Upper lobe of right lung (tissue), 1 donor: ENCODE measurements at places on chromosomes 2 and 18. TPM values are rescaled to one million over a fixed set of nuclear protein-coding genes. Genes with fewer than 3 reads are reported as not detected.

Gene MYO1B
- 231 TPM for total RNA-seq

DNA sequence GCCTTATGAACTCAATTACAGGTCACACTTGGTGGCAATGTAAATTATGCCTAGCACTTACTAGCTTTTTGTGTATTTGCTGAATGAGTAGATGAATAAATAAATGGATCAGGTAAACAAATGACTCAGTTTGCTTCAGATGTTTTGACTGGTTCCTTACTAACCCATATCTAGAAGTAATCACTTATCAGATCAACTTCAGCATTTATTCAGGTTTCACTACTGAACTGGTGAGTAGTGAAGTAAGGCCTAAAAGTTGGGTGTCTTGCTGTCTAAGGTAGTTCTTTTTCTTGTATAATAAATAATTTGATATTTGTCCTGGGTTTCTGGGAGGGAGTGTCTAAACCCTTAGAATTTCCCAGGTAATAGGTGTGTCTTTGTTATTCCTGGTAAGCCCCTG, 205.0 kb downstream of the UXS1 start:
- H3K4me3 ChIP-seq = no peak overlapping the region
- no peak overlapping the region for H3K27ac ChIP-seq
- no peaks in the 10 kb centered on the region for H3K27me3 ChIP-seq
- no peaks in the 10 kb centered on the region for H3K36me3 ChIP-seq

- peaks cover 14% of the 10 kb centered on the region for H3K36me3 ChIP-seq
- DNase-seq = no peak
- H3K27me3 ChIP-seq = no peaks in the 10 kb centered on the region
- no peak overlapping the region for H3K27ac ChIP-seq
These were observed 74.0 kb downstream of the PMS1 start for GRCh38 chr2:189858291-189858690.

- H3K36me3 ChIP-seq = no peaks in the 10 kb centered on the region
- no peaks in the 10 kb centered on the region for H3K4me1 ChIP-seq
- H3K27ac ChIP-seq = no peak overlapping the region
- no peaks in the 10 kb centered on the region for H3K27me3 ChIP-seq
These were observed 69.9 kb upstream of the OTOS start for GRCh38 chr2:240210198-240210965.

Gene LIMS4
- total RNA-seq = 2.1 TPM

GRCh38 chr2:219530048-219530963, 13.3 kb downstream of the CHPF start:
- no peak overlapping the region for H3K4me3 ChIP-seq
- no peaks in the 10 kb centered on the region for H3K36me3 ChIP-seq
- H3K27ac ChIP-seq = no peak overlapping the region
- H3K4me1 ChIP-seq = no peaks in the 10 kb centered on the region
- H3K27me3 ChIP-seq = peaks cover 60% of the 10 kb centered on the region

DNA sequence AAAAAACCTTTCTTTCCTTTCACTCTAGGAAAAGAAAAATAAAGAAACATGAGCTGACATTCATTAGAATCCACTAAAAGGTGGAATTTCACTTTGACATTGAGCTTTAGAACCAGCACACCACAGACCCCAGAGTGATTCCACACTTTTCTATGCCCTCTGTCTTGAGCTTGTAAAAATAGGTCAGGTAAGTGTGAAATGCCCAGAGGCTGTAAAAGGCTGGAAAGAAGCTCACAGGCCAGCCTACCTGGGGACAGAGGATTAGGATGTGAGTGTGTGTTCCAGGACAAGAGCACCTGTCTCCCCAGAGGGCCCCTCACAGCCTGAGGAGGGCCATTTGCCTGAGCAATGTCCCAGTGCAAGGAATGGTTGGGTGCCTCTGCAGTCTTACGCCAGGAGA, 56.3 kb upstream of the MYO3B start:
- no peaks in the 10 kb centered on the region for H3K36me3 ChIP-seq
- H3K4me1 ChIP-seq = no peaks in the 10 kb centered on the region
- no peak overlapping the region for H3K4me3 ChIP-seq
- no peaks in the 10 kb centered on the region for H3K27me3 ChIP-seq
- no peak overlapping the region for H3K27ac ChIP-seq

Gene MAB21L4
- 22.2 TPM for total RNA-seq

DNA sequence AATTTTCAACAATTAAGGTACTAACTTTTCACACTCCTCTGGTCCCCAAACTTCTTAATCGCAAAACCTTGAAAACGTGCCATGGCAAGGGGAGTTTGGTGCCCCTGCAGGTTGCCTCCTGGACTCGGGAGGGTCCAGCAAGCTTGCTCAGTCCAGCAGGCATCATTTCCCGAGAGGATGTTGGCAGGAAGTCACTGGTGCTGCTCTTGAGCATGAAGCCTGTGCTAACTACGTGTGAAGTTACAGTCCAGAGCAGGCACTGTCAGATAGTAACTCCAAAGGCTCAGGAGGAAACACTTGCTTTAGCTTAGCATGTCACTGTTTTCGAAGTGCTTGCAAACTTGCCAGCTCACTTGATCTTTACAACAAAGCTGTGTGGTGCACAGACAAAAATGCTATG, 215.4 kb downstream of the MYCN start:
- H3K27me3 ChIP-seq = no peaks in the 10 kb centered on the region
- no peak overlapping the region for H3K27ac ChIP-seq
- no peak overlapping the region for H3K4me3 ChIP-seq
- no peaks in the 10 kb centered on the region for H3K4me1 ChIP-seq
- no peaks in the 10 kb centered on the region for H3K36me3 ChIP-seq

- H3K36me3 ChIP-seq = no peaks in the 10 kb centered on the region
- H3K4me1 ChIP-seq = no peaks in the 10 kb centered on the region
- H3K27ac ChIP-seq = no peak overlapping the region
- H3K27me3 ChIP-seq = no peaks in the 10 kb centered on the region
- DNase-seq = no peak
These were observed 7.6 kb upstream of the NAGK start for GRCh38 chr2:71060871-71061270.

DNA sequence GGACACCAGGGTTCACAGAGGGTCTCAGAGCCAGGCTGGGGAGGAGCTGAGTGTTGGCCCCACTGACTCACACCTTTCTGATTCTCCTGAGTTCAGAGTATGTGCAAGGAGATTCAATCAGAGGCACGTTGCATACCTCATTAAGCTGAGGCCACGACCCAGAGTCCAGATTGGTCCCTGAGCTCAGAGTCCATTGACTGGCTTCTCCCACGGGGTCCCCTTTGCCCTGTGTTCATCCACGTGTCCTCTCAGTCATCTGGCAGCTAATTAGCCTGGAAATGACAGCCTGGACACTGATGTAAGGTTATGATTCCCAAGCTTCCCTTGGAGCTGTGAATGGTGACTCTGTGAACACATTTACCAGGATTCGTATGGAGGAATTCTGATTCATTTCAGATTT, 267.2 kb downstream of the SH3BP4 start:
- no peaks in the 10 kb centered on the region for H3K27me3 ChIP-seq
- DNase-seq = no peak
- H3K36me3 ChIP-seq = no peaks in the 10 kb centered on the region
- H3K27ac ChIP-seq = no peak overlapping the region
- no peaks in the 10 kb centered on the region for H3K4me1 ChIP-seq

- H3K36me3 ChIP-seq = no peaks in the 10 kb centered on the region
- H3K4me1 ChIP-seq = no peaks in the 10 kb centered on the region
- no peak for DNase-seq
- no peaks in the 10 kb centered on the region for H3K27me3 ChIP-seq
These were observed 139.7 kb upstream of the ITGA4 start for GRCh38 chr2:181317511-181317910.

Gene PMAIP1
- 3.1 TPM for total RNA-seq

GRCh38 chr2:105784589-105784988, 39.9 kb downstream of the NCK2 start:
- DNase-seq = no peak
- H3K27me3 ChIP-seq = no peaks in the 10 kb centered on the region
- H3K36me3 ChIP-seq = no peaks in the 10 kb centered on the region

DNA sequence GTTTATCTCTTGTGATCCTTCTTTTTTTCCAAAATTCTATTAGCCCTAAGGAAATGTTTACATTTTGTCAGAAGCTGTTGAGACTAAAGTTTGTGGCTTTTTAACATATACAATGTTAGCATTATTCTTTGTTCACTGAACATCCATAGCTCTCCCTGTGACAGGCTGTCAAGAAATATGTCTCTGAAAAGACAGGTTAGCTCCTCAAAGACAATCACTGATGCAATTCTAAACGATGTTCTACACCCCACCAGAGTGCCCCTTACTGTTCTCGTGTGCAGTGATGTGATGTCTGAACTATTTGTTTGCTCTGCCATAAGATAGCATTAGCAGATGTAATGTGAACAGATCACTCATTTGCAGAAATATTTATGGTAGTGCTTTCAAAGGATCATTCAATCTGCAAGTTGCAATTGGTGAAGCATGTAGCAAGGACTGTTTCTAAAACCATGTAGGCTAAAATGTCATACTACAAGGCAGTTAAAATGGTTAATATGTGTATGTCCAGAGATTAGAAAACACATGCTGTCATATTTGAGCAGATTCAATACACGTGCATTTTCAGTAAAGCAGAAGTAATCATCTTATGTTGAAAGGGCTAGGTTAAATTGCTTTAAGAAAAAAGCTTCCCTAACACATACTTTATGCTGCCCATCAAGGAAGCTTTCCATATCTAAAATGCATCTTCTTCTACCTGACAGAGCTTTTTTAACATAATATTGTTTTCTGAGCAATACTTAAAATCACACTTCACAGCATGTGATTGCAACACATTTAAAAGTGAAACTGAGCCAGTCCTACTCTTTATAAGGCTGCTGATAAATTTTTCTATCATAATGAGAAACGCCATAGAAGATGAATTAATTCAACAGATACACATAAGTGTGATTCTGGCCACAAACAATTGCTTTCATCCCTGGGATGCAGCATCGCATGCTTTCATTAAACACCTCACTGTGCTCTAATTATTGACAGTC, 285.7 kb upstream of the UBE2E3 start:
- no peaks in the 10 kb centered on the region for H3K36me3 ChIP-seq
- H3K4me3 ChIP-seq = no peak overlapping the region
- no peaks in the 10 kb centered on the region for H3K4me1 ChIP-seq
- H3K27me3 ChIP-seq = no peaks in the 10 kb centered on the region

Gene ACMSD
- not detected for total RNA-seq

Gene ANKRD23
- total RNA-seq = 1.7 TPM

GRCh38 chr2:224922142-224922727, 120.0 kb downstream of the DOCK10 start:
- peaks cover 28% of the 10 kb centered on the region for H3K4me1 ChIP-seq
- no peak for DNase-seq
- H3K27me3 ChIP-seq = no peaks in the 10 kb centered on the region
- H3K36me3 ChIP-seq = no peaks in the 10 kb centered on the region
- peak overlapping the region; percentile 37 for H3K27ac ChIP-seq

DNA sequence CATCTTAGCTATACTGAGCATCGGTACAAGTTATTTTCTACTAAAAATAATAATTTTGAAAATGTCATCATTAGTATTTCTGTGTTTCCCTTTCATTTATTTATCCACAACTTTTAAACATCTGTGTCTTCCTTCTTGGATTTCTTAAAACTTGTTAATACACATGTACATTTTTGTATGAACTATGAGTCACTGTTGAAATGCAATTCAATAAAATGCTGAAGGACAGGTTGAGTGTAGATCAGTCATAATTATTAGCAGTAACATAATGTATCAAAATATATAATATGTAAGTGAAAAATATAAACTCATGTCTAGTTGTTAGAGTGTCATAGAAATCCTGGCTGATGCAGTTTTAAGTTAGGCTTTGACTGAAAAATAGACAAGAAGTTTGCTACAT, 115.9 kb downstream of the MEIS1 start:
- no peak overlapping the region for H3K27ac ChIP-seq
- H3K4me1 ChIP-seq = peaks cover 18% of the 10 kb centered on the region
- no peak overlapping the region for H3K4me3 ChIP-seq
- no peak for DNase-seq
- no peaks in the 10 kb centered on the region for H3K27me3 ChIP-seq
- H3K36me3 ChIP-seq = no peaks in the 10 kb centered on the region

Gene CRACDL
- total RNA-seq = 33.3 TPM

DNA sequence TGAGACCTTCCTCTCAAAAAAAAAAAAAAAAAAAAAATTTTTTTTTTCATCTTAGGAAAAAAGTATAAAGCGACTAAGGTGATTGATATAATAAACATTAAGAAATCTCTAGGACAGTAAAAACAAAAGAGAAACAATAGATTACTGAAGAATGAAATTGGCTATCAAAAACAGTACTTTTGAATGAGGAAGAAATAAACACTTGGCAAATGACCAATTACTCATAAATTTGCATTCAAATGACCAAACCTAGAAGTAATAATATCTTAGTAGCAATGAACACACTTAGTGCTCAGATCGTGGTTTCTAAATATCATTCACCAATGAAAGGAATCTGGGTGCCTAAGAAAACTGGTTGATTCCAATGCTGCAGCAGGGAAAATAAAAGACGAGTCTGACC, 10.3 kb upstream of the SCRN3 start:
- H3K4me3 ChIP-seq = no peak overlapping the region
- no peaks in the 10 kb centered on the region for H3K4me1 ChIP-seq
- H3K27me3 ChIP-seq = no peaks in the 10 kb centered on the region

- peaks cover 4% of the 10 kb centered on the region for H3K36me3 ChIP-seq
- no peak overlapping the region for H3K27ac ChIP-seq
- no peaks in the 10 kb centered on the region for H3K27me3 ChIP-seq
These were observed 61.4 kb downstream of the KCTD18 start for GRCh38 chr2:200448455-200448854.

DNA sequence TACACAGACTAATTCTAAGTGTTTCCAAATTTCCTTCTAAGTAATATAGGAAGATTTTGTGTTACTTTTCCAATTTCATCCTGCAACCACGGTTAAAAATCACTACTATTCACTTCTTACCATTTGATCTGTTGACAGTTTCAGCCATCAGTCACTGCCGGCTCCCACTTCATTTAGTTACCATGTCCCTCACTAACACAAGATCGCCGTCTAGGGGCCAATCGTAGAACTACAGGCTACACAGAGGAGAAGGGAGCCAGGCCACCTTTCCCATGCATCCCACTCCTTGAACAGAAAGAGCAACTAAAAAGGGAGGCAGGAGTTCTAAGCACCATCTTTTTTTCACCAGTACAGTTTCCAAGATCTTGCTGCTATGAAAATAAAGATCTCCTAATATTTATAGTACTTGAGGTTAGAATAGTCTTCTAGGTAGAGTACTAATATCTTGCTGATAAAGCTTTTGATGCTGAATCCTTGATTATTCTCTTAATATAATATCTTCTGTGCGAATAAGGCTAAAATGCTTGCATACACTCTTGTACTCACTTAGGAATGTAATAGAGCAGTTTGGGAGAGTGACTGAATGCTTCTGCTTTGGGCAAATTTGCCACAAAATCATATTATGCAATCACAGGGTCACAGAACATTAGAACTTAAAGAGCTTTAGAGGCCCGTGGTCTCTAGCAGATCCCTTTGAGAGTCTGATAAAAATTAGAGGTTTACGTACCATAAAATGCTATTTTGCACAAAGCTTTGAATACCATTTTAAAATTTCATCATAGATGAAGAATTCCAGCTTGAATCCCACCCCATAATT, 39.5 kb upstream of the CYP1B1 start:
- H3K27me3 ChIP-seq = no peaks in the 10 kb centered on the region
- H3K27ac ChIP-seq = no peak overlapping the region
- no peak overlapping the region for H3K4me3 ChIP-seq
- H3K4me1 ChIP-seq = peaks cover 35% of the 10 kb centered on the region
